ENCODE measurements at places on chromosomes 7 and 10.

DNA sequence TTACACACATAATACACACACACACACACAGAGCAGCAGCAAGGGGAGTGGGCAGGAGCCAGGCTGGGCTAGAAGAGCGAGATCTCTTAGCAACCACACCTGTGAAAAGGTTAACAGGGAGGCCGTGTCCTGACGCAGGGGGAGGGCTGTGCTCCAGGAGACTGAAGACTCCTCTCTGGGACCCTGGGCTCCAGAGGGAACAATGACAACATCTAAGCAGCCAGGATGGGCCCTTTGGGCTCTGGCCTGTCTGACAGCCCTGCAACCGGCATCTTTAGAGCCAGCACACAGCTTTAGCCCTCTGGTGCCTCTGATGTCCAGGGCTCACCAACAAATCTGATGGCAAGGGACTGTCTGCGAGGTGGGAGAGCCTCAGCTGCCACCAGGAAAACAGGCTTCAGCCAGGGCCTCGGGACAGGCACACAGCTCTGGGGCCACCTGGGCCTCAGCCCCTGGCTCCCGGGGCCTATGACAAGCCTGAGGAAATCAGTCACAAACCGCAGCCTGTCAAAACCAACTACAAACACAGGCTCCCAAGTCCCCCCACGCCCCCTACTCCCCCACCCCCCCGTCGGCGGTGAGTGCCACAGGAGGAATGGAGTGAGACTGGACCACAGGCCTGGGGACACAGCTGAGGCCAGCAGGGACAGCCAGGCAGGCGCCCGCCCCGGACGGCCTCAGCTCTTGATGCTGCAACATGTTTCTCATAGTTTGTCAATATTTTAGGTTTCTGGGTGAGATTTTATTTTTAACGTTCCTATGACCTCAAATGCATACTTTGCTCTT lies 102.8 kb downstream of the TNS3 start:
- DNase-seq: no peak

DNA sequence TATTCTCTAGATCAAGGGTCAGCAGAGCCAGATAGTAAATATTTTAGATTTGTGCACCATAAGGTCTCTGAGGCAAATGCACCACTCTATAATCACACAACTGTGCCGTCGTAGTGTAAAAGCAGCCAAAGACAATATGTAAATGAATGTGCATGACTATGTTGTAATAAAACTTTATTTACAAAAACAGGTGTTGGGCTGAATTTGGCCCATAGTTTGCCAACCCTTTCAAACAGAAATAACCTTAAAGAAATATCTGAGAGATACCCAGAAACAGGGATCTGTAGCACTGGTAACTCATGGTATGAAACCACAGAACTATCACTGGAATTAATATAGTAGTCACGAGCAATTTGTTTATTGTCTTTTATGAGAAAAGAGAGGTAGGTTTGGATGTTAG lies 86.0 kb downstream of the ARID5B start:
- no peak for DNase-seq

DNA sequence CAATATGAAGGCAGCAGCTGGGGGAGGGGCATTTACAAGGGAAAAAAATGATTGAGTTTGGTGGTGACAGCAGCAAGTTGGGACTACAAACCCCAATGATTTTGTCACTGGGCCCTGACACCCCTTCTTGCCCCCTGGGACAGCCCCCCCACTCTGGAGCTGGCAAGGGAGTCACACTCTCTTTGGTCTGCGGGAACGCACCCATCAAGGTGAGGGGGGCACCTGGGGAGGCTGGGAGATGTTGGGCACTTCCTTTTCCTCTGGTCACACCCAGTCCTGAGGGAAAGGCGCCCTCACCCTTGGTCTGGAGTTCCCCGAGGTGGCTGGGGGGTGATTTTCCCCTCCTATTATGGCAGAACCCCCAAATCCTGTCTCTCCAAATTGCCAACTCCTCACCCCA lies 24.4 kb downstream of the EPHB4 start:
- DNase-seq: no peak

- no peak for DNase-seq
Observed at GRCh38 chr10:77111611-77112550, 525.7 kb downstream of the KCNMA1 start.

- no peak for DNase-seq
Observed at GRCh38 chr10:92239151-92239599, 51.7 kb downstream of the CPEB3 start.

DNA sequence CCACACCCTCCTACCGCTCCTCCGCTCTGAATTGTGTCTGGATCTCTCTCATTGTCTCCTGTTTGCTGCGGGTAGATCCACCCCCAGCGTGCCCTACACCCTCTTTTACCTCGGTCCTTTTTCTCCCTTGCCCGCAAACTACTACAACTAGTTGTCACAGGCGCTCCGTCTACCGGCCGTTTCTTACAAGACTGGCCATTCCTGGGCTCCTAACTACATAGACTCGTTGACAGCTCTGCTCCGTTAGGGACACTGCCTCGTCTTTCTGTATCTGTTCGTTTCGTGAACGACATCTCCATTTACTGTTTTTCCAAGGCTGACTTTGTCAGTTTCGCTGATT lies 786 bp downstream of the TAF3 start:
- DNase-seq: no peak

GRCh38 chr10:75861582-75861981 lies 430.2 kb downstream of the LRMDA start:
- DNase-seq: no peak

GRCh38 chr10:13276749-13277365 lies 23.0 kb downstream of the PHYH start:
- DNase-seq: no peak

DNA sequence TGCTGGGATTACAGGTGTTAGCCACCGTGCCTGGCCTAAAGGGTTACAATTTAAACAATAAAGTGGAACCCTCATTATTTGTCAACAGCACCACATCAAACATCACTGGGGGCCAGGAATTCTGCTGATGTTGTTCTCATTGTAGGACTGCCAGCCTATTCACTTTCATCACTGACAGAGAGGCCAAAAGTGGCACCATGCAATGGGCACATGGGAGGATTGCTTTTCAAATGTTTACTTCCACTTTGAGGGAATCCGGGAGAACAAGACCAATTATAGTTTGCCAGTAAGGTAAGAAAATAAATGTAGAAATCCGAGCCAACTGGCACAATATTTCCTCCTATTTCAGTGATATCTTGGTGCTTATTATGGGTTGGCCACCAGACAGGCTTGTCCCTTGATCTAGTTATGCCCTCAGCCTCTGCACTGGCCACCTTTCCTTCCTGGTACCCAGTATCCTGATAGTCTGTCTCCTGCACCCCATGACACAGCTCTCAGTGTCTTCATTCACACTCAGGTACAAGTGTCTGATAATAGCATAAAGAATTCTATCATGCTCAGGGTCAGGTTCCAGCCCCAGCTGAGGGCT lies 82.6 kb downstream of the ANLN start:
- DNase-seq: no peak

- DNase-seq: no peak
Observed at GRCh38 chr7:22179442-22179879, 177.5 kb downstream of the RAPGEF5 start.

All from activated CD4-positive, CD25-positive, alpha-beta regulatory T cell (primary cell).